ENCODE measurements at places on chromosomes 5 and 9. TPM values are rescaled to one million over a fixed set of nuclear protein-coding genes. Genes with fewer than 3 reads are reported as not detected.

DNA sequence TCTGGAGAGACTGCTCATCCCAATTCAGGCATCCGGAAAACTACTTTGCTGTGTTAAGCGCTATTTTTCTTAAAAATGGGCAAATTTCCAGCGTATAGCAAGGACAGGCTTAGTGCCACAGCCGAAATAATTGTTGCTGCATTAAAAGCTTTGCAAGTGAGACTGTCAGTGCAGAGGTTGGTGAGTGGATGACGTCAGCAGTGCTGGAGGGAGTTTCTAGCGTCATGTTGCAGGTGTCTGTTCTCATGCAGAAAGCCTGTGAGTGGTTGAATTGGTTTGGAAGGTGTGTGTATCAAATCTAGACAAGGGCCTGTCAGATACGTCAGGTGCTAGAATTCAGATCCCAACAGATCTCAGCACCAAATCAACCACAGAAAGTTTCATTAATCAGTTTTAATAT lies 204.4 kb downstream of the TRIO start:
- no peak overlapping the region for H3K27ac ChIP-seq
- no peak overlapping the region for H3K4me3 ChIP-seq
- H3K27me3 ChIP-seq = no peaks in the 10 kb centered on the region
- DNase-seq = no peak
- H3K36me3 ChIP-seq = no peaks in the 10 kb centered on the region
- H3K4me1 ChIP-seq = peaks cover 6% of the 10 kb centered on the region

GRCh38 chr9:20398536-20399338 lies 223.6 kb downstream of the MLLT3 start:
- no peaks in the 10 kb centered on the region for H3K4me1 ChIP-seq
- no peaks in the 10 kb centered on the region for H3K36me3 ChIP-seq
- H3K4me3 ChIP-seq = no peak overlapping the region
- no peak for DNase-seq
- H3K27me3 ChIP-seq = no peaks in the 10 kb centered on the region

GRCh38 chr5:68172314-68172713 lies 43.2 kb upstream of the PIK3R1 start:
- no peaks in the 10 kb centered on the region for H3K27me3 ChIP-seq
- DNase-seq = no peak
- H3K36me3 ChIP-seq = no peaks in the 10 kb centered on the region
- H3K4me3 ChIP-seq = no peak overlapping the region
- H3K27ac ChIP-seq = peak overlapping the region; percentile 85
- H3K4me1 ChIP-seq = peaks cover 25% of the 10 kb centered on the region

GRCh38 chr9:108417726-108418125 lies 438.1 kb downstream of the ACTL7B start:
- H3K27me3 ChIP-seq = no peaks in the 10 kb centered on the region
- no peaks in the 10 kb centered on the region for H3K36me3 ChIP-seq
- no peak overlapping the region for H3K4me3 ChIP-seq
- H3K27ac ChIP-seq = no peak overlapping the region

Gene OTP
- not detected for total RNA-seq

DNA sequence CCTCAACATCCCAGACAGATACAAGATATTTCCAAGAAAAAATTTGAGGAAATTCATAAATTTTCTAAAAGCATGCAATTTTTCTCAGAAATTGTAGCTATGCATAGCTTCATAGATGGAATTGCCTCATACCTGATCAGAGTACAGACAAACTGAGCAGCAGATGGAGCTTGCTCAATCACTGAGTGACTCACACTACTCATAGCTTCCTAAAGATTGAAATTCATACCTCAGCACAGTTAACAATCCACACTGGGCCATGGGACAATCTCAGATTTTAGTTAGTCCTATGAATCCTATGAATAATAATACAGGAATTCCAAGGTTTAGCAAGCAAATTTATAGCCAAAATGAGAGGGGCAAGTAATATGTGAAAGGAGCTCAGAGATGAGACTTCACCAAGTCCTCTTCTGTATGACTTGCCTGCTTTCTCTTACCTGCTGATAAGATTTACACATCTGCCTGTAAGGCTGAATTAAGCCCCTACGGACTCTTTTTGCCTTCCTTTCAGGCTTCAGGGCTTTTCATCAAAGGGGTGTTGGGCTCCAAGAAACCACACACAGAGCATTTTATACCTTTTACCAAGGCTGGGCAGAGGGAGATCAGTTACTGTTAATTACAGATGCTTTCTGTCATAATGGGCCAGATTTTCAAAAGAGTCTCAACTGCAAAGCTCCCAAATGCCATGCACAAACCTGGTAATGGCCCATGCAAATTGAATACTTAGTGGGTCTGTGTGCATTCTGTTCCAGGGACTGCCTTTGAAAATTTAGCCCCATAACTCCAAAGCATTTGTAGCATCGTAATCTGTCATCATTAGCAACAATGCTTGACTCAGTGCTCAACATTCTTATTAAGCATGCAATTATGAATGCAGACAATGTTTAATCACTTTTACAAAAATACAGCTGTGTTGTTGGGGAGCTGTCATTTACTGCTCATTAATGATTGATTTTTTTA lies 439.3 kb downstream of the DTWD2 start:
- H3K27ac ChIP-seq = no peak overlapping the region
- H3K27me3 ChIP-seq = no peaks in the 10 kb centered on the region
- no peak overlapping the region for H3K4me3 ChIP-seq
- DNase-seq = no peak

DNA sequence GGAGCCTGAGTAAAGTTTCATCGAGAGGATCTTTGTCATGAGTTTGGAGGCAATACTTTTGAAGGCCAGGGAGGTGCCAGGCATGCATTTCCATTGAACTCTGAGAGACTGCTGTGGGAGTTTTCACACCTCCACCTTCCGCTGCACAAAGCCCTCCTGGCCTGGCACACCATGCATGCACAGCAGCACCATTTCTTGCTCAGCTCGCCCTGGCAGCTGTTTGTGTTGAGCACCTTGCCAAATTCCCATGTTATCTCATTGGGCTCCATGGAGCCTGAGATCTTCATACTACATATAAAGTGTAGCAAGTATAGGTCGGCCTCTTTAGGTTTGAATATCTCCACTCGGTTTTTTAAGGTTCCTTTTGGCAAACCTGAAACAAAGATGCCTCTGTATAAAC lies 125.7 kb upstream of the CLINT1 start:
- H3K27me3 ChIP-seq = no peaks in the 10 kb centered on the region
- H3K36me3 ChIP-seq = no peaks in the 10 kb centered on the region
- H3K4me3 ChIP-seq = no peak overlapping the region
- H3K27ac ChIP-seq = no peak overlapping the region
- H3K4me1 ChIP-seq = no peaks in the 10 kb centered on the region

Gene CTXN3
- total RNA-seq = not detected

GRCh38 chr5:61417340-61417739 lies 85.3 kb downstream of the ZSWIM6 start:
- no peak for DNase-seq
- H3K27ac ChIP-seq = no peak overlapping the region
- no peak overlapping the region for H3K4me3 ChIP-seq
- no peaks in the 10 kb centered on the region for H3K27me3 ChIP-seq
- no peaks in the 10 kb centered on the region for H3K4me1 ChIP-seq

GRCh38 chr9:101073122-101073521 lies 44.6 kb downstream of the PLPPR1 start:
- H3K4me3 ChIP-seq = no peak overlapping the region
- H3K27me3 ChIP-seq = no peaks in the 10 kb centered on the region
- no peaks in the 10 kb centered on the region for H3K36me3 ChIP-seq

Data from thoracic aorta (tissue), 2 donors.